Dermis microvascular lymphatic vessel endothelial cell (primary cell): ENCODE measurements at places on chromosomes 16 and 17. TPM values are rescaled to one million over a fixed set of nuclear protein-coding genes. Genes with fewer than 3 reads are reported as not detected.

Gene NOS2
- 0.51 and 0.77 TPM in 2 replicates for total RNA-seq

Gene MPV17L
- total RNA-seq, result 0.13 and 0.25 TPM in 2 replicates

Gene CDRT15
- not detected in 2 replicates for total RNA-seq

GRCh38 chr17:82302991-82303943 lies 14.1 kb downstream of the CD7 start:
- DNase-seq, result no peak

DNA sequence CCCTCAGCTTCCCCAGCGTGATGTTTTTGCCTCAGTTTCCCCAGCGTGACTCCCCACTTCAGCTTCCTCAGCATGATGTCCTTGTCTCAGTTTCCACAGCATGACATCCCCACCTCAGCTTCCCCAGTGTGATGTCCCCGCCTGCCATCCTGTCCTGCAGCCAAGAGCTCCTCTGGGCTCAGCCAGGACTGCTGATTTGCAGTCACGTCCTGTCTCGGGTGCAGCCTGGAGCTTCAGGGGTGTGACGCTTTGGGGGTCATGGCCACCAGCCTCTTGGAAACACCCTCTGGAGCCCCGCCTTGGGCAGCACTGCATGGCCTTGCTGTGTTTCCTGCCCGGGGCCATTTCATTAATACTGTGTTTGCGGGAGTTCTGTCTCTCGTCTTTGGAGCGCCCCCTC lies 16.5 kb upstream of the NUDT16L1 start:
- DNase-seq, result no peak

GRCh38 chr16:2777903-2778629 lies 986 bp upstream of the ELOB start:
- no peak for DNase-seq

- DNase-seq, result no peak
Measured at GRCh38 chr17:43935926-43936261, 6.4 kb downstream of the PPY start.

DNA sequence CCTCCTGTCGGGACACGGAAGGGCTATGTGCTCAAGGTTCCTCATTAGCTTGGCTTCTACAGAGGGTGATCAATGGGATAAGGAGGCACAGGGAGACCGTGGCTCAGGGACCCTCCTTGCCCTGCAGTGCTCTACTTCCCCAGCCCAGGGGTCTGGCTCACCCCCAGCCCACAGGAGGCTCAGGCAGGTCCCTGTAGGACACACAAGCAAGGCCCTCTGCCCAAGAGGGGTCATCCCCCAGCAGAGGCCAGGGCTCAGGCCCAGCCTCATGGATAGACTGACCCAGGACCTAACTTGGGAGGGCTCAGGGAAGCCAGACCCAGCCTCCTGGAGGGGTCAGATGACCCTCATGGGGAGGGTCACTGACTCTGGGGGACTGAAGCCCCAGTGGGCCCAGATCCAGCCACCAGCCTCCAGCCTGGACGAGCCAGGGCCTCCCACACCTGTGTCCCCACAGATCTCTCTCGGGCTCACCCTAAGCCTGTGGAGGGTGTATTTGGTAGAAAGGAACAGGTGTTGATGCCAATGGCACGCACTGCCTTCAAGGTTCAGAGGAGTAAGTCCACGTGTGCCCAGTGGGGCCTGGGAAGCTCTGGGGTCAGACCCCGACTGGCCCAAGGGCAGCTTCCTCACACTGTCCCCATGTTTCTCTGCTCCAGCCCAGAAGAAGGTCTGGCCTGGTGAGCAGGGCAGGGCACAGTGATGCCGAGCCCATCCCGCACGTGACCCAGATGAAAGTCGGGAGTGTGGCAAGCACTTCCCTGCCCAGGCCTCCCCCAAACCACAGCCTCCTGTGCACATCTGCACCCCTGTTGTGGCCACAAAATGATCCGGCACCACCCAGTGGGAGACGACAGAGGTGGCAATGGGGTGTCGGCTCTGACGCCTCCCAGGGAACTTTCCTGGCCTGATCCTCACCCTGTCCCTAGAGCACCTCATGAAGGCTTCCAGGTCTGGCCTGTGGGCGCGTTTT lies 10.9 kb upstream of the KRTAP17-1 start:
- DNase-seq, result no peak
